ENCODE measurements at places on chromosomes 1 and 21.

GRCh38 chr1:213523781-213524398 is 463.9 kb upstream of the PROX1 start:
- no peak for DNase-seq

DNA sequence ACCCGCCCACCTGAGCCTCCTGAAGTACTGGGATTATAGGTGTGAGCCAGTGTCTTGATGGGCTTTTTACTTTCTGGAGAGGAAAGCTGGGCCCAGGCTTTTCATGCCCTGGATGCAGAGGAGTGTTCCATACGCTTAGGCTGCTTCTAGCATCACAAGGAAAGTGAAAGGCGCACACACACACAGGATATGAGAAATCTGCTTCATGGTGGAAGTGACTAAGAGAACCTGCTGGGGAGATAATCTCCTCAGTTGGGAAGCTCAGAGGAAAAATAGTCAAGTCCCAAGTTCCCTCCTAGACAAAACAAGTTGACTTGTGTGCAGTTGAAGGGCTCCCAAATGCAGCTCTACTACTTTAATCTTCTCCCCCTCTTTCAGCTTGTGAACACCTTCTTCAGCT is 2.2 kb downstream of the NUDC start:
- DNase-seq, result no peak

- DNase-seq, result no peak
Observed at GRCh38 chr1:172585861-172586260, 52.9 kb downstream of the SUCO start.

GRCh38 chr21:46550116-46550941 is 54.6 kb downstream of the S100B start:
- no peak for DNase-seq

- DNase-seq, result no peak
Observed at GRCh38 chr1:165899461-165899941, 72.1 kb downstream of the UCK2 start.

DNA sequence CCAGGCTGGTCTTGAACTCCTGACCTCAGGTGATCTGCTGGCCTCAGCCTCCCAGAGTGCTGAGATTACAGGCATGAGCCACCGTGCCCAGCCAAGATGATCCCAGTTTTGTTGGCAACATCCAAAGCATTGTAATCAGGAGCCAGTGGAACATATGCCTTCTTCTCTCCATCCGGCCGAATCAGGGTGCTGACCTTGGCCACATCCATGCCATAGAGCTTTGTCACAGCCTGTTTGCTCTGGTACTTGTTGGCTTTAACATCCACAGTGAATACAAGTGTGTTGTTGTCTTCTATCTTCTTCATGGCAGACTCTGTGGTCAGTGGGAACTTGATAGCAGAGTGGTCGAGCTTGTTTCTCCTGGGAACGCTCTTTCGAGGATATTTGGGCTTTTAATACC is 17.1 kb downstream of the TNFRSF8 start:
- no peak for DNase-seq

- no peak for DNase-seq
Observed at GRCh38 chr1:188462837-188463236, 1634.1 kb downstream of the PLA2G4A start.

GRCh38 chr1:27862671-27863537 is 9.4 kb upstream of the THEMIS2 start:
- DNase-seq, result no peak

- no peak for DNase-seq
Observed at GRCh38 chr1:247112479-247112781, 8.3 kb upstream of the ZNF669 start.

DNA sequence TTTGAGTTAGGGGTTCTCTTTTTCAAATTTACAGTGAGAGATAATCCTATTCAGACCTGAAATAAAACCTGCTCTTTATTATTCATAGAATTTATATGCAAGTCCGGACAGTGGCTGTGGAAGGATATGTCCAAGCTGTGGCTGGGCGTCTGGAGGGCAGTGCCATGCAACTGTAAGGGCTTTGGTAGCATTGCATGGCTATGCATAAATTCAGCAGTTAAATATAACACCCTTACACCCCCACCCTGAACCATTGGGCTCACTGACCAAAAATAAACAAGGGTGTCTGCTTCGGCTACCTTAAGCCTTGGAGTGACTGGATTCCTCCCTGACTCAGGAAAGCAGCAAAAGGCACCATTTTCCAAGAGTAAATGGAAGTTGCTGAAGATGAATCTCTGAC is 5.4 kb downstream of the CHTOP start:
- no peak for DNase-seq

DNA sequence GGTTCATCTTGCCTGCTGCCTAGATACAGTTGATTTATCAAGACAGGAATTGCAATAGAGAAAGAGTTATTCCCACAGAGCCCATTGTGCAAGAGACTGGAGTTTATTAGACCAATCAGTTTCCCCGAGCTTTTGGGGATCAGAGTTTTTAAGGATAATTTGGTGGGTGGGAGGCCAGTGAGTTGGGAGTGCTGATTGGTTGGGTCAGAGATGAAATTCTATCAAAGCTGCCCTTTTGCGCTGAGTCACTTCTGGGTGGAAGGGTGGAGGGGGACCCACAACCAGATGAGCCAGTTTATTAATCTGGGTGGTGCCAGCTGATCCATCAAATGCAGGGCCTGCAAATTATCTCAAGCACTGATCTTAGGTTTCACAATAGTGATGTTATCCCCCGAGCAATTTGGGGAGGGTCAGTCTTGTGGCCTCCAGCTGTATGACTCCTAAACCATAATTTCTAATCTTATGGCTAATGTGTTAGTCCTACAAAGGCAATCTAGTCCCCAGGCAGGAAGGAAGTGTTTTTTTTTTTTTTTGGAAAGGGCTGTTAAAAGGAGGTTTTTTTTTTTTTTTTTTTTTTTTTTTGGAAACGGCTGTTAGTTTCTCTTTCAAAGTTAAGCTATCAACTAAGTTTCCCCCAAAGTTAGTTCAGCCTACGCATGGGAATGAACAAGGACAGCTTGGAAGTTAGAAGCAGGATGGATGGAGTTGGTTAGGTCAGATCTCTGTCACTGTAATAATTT is 7.4 kb downstream of the SLC16A4 start:
- no peak for DNase-seq

Measured in NCI-H1092 treated with DMSO at 0.1 percent for 48 hours (cell line).